ENCODE measurements at places on chromosomes 13 and 19.

- DNase-seq = peak; percentile 7
These were observed 1.3 kb downstream of the UBL3 start for GRCh38 chr13:29849071-29849631.

DNA sequence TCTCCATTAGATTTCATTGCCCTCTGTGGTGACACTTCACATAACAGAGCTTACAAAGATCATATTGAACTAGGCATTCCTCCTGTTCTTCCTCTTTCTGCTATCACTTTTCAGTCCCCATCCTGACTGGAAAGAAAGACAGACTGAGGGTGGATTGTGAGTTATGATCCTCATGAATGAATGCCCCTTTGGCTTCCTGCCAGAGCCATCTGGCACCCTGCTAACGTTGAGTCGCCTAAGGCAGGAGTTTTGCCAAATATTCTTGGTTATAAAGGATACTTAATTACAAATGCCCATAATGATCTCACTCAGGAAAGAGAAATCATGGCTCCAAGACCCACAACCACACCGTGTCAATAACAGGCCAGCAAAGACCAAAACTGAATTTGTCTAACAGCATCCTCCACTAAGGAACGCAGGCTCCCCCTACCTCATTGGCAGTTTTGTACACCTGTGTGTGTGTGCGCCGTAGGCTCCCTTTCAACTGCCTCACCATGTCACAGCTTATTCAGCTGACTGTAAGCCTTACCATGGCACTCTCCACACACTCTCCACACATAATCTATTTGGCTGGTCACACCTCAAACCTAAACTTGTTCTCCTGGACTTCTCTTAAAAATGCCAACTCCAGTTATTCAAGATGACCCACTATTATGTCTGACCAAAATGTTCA lies 15.5 kb downstream of the ZNF211 start:
- DNase-seq = no peak

GRCh38 chr13:77833331-77833863 lies 85.2 kb downstream of the EDNRB start:
- DNase-seq = no peak

DNA sequence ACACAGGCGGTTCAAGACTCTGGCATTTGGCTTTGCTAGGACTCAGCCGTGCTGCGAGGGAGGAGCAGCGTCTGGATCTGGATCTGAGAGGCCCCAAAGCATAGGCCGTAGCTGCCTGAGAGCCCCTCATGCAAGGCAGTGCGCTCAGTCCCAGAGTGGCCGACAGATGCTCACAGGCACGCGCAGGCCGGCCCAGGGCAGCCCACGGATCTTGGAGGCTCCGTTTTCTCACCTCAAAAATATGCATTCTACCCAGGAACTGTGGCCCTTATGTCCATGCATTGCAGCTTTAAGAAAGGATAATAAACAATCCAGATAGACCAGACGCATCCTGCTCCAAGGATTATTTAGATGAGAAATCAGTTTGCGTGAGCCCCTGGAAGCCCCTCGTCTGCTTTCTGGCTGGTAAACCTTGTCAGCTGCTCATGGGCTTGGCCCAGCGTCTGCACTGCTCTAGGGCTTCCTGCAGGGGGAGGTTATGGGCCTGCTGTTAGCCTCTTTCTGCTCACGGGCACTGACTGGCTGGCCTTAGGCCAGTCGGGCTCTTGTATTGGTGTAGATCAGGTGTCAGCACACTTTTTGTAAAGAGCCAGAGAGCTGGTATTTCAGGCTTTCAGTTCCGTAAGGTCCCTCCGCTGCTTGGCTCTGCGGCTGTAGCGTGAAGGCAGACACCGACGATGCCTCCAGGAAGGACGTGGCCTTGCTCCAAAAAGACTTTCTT lies 24.2 kb downstream of the TEX29 start:
- DNase-seq = no peak

DNA sequence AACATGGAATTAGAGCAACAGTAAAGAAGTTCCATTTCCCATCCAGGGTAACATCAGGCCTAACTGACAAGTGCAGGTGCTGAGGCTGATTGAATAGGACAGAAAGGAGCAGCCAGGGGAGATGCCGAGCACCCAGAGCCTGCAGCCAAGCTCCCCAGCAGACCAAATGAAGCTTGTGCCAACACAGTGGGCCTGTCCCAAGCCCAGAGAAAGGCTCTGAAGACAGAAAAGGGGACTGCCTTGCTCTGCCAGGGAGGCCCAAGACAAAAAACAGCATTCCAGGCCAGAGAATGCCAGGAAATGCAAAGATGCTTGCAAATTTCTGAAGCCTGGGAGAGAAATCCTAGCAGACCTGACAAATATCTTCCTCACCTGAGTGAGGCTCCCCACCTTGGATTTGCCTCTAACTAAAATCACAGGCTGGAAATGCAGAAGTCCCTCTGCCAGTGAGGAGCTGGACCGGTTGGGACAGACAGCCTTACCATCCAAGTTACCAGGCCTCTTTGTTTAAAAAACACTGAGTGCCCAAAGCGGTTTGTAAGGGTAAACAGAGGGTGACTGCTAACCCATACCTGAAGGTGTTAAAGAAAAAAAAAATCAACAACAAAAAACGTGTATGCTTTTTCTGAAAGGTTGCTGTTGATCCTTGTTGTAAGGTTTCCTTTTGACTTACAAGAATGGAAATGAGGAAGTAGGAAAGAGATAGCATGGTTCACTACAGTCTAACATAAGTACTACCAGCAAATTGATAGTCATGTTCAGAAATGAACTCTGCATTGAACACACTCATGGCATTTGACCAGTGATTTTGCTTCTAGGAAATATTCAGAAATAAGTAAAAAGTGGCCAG lies 11.8 kb upstream of the HMGB1 start:
- DNase-seq = no peak

DNA sequence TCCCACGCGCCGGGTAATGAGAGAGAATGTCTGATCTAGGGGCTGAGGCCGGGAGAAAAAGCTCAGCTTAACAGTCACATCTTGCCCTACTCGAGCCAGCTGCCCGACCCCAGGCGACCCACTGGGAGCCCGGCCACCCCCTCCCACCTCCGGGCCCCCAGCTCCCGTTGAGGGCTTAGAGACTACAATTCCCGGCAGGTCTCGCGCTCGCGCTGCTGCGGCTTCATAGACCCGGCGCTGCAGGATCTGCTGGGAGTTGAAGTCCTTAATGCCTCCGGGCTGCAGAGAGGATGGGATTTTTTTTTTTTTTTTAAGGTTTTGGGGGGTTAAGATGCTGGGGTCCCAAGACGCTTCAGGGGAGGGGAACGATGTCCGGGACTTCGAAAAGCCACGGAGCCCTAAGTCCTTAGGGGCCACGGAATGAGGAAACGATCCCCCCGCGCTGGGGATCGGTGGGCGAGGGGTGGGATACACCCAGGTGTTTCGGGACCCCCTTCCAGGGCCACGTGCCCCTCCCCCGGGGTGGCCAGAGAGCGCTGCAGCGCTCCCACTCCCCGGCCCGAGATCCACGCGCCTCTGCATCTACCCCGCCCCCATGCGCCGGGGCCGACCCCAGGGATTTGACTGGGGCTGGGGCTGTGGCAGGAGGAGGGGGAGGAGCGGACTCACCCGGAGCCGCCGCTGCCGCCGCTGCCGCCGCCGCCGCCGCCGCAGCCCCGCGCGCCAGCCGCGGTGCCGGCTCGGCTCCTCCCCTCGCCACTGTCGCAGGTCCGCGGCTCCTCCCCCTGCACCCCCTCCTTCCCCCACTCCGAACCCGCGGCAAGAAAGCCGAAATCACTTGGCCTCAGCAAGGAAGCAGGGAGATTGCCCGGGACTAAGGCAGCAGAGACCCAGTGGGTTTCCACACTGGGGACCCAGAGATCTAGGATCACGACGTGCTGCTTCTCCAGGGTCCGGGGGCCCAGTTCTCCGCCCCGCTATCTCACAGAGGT lies at the start of gene SYT3:
SYT3 (minus strand) TSS at position 761 of the 992 bp plus-strand sequence. CDS start 2,470 bp downstream, outside the sequence.
- peak; percentile 9 for DNase-seq

- DNase-seq = no peak
These were observed 17.7 kb downstream of the INTS6 start for GRCh38 chr13:51435002-51435578.

DNA sequence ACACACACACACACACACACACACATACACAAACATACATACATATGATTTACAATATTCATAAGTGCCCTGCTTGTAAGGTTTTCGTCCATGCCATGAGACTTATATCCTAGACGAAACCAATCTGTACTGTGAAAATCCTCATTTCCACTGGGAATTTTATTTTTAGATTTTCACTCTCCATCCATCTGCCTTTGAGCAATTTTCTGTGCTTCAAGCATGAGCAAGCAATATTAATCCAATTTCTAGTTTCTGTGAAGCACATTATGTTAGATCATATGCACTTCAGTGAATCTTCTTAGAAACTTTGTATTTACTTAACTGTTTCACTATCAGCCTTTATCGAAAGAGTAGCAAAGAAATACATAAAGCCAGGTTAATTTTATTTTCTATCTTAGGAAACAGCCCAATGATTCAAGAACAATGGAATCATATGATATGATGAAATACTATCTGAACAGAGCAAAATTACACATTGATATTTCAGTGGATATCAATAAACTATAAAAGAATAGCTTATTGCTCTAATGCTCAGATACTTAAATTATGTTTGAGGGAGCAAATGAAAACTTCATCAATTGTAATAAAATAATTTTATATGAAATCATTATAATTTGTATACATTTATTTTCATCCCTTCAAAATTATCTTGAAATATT lies 1100.7 kb upstream of the MIR17HG start:
- no peak for DNase-seq

- no peak for DNase-seq
These were observed 320.9 kb downstream of the DCLK1 start for GRCh38 chr13:35810321-35810720.

- DNase-seq = no peak
These were observed 27.6 kb downstream of the SCEL start for GRCh38 chr13:77563111-77563510.

DNA sequence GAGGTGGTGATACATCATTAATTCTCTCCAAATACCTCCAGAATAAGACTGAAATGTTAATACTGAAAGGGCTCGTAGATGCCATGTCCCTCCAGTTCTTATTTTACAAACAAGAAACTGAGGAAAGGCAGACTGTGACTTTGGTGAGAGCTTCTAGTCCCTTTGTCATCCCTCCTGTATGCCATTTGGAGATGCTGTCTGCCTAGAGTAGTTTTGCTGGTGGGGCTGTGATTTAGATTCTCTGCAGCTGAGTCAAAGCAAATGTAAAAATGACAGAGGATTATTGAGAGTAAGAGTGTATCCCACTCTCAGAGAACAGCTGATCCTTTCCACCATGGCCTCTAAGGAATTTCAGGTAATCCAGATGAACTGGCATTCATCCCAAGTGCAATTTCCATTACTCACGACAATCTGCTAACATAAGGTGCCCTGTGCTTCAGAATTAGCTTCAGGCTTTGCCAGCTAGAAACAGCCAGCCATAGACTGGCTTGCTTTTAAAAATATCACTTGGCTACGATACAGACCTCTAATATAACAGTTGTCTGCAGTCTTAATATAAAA lies 16.8 kb downstream of the PABPC3 start:
- no peak for DNase-seq

GRCh38 chr13:75285310-75285709 lies 196.7 kb downstream of the TBC1D4 start:
- DNase-seq = no peak

GRCh38 chr13:23980160-23980551 lies 82.9 kb upstream of the C1QTNF9B start:
- DNase-seq = peak; percentile 80

DNA sequence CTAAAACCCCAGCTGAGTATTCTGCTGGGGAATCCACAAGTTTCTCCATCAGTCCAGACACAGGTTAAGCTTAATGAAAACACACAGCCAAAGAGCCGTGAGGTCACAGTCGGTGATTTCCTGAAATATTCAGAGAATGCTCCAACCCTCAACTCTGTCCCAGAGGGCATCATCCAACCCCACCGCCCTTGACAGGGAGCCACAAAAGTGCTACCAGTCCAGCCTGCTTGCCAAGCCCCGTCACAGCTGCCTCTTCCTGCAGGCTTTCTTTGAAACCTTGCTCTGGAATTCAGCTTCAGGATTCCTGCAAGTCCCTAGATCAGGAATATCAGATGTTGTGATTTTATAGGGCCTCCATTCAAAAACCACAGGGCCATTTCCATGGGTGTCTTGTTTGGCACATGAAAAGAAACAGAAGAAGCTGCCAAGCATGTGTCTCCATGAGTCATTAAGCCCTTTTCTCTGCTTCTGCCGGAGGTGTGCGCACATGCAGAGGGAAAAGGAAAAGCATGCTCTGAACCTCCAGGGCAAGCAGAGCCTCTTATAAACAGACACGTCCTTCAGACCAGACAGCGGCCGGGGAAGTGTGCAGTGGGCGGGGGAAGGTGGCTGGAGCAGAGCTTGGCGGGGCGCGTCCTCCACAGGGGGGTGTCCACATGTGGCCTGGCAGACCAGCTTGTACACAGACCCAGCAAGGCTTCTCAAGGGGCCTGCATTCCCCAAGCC lies 164.7 kb downstream of the KATNAL1 start:
- DNase-seq = peak; percentile 27

GRCh38 chr19:47899335-47899734 lies 13.2 kb upstream of the SULT2A1 start:
- DNase-seq = no peak

DNA sequence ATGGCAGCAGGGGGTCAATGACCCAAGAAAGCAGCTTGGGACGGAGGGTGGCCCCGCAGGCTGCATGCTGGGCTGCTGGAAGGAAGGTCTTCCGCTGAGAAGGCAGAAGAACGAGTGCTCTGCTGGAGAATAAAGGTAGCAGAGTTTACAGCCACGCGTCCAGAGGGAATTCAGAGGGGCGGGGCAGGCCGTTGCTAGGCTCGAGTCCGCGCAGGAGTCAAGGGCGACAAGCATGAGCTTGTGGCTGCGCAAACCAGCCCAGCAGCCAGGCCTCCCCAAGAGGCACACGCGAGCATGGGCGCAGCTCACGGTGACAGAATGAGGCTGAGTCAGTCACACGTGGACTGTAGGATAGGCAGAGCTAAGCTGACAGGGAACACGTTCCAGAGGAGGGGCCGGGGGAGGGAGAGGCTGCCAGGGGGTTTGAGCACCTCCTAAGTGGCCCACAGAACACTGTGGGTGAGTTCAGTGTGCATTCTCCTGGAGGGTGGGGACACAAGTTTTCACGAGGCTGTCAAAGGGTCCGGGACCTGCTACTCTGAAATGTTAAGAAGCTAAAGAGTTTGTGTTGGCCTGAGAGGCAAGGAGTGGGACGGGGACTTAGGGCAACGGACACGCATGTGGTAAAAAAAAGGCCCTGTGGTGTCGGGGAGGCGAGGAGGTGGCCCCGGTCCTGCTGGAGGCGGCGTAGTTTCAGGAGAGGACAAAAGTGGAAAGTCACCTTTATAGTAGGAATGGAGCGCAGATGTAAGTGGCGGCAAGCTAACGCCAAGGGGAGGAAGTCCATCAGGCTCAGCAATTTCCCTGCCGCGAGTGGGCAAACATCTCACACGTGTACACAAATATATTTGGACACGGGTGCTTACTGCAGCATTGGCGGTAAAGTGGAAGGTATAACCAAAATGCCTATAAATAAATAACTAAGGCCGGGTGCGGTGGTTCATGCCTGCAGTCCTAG lies 17.7 kb downstream of the RFX2 start:
- no peak for DNase-seq

DNA sequence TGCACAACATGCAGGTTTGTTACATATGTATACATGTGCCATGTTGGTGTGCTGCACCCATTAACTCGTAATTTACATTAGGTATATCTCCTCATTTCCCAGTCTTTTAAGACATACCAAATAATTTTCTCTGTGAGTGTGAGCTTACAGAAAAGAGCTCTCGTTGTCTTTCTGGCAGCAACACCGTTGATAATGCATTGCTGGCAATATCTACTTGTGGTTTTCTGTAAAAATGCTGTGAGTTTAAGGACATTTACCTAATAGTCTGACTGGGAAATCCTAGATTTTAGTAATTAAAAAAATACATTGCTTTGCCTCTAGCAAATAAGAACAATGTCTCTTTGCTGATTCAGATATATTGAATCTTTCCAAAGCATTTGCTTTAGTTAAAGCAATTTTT lies 8.4 kb downstream of the IGFL3 start:
- no peak for DNase-seq

All from activated CD4-positive, alpha-beta T cell treated with anti-CD3 and anti-CD28 coated beads for 4 hours (primary cell).